ENCODE measurements at places on chromosomes 4 and X.

GRCh38 chrX:11135564-11136185 lies 24.5 kb downstream of the HCCS start:
- DNase-seq, result no peak

DNA sequence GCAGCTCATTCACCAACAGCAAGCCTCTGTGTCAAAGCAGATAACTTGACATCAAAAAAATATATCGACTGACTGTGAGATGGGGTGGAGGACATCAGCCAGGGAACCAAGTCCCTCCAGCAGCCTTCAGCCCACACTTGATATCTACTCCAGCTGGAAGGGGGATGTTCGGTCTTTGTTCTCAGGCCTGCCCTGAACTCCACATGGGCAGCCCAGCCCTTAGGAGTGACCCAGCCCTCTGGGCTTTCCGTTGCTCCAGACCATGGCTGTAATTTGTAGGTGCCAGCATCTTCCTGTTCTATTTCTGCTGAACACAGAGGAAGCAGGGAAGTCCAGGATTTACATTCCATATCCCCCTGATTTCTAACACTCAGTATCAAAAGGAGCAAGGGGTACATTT lies 17.4 kb downstream of the RASL11B start:
- no peak for DNase-seq

DNA sequence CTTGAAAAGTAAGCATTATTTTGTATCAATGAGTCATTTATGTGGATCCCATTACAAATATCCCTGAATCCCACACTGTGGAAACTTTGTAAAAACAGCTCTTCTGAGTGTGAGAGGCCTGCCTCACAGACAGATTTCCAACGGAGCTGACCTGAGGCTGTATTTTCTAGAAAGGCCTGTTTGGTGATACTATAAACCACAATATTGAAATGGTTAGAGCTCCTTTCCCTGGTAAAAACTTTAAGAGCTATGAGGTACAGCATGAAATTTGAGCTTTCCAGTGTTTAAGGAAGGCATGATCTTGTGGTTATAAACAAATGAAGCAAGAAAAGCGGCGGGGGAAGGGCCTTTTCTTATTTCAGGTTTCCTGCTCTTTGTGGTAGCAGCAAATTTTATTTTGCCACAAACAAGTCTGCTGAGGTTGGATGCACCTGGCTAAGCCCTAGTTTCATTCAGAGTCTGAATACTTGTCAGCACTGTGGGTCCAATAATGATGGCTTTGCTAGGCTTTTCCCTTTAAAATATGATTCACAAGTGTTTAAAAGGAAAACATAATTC lies 86.8 kb upstream of the ETNPPL start:
- DNase-seq, result no peak

DNA sequence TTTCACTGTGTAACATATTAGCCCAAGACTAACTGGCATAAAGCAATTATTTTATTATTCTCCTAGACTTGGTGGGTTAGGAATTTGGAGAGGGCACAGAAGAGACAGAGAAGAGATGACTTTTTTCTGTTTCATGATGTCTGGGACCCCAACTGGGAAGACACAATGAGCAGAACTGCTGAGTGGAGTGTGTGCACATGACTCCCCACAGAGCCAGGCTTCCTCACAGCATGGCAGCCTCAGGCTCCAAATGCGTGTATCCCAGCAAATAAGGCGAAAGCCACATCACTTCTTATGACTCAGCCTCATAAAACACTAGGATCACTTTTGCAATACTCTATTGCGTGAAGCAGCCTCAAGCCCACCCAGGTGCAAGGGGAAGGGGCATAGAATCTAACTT lies 68.4 kb downstream of the MFAP3L start:
- no peak for DNase-seq

- DNase-seq, result no peak
Observed at GRCh38 chr4:139655116-139655515, 10.5 kb upstream of the MGST2 start.

Data from left hindlimb (tissue), 1 donor.